Left lung (tissue), 14 donors: ENCODE measurements at places on chromosomes 7 and 10. TPM values are rescaled to one million over a fixed set of nuclear protein-coding genes. Genes with fewer than 3 reads are reported as not detected.

GRCh38 chr10:82358486-82359099 is 483.6 kb downstream of the NRG3 start:
- peak; percentile 7 for DNase-seq

DNA sequence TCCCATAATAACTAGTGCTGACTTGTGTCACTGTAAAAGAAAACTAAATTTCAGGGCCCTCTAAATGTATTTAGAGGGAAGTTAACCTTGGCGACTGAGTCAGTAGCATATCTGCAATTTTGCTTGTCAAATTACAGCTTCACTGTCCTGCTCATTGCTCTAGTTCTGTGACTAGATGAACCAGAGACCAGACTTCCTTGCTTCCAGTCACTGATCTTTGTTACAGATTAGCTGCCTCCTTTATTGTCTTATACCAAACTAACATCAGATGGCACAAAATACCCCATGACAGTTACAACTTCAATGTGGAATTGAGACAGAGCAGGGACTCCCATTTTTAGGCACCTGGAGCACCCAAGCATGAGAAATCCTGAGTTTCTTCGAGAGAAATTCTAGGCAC is 79.9 kb upstream of the POM121L12 start:
- DNase-seq: no peak

STEAP2 gene
- polyA plus RNA-seq: 7.2 TPM

DNA sequence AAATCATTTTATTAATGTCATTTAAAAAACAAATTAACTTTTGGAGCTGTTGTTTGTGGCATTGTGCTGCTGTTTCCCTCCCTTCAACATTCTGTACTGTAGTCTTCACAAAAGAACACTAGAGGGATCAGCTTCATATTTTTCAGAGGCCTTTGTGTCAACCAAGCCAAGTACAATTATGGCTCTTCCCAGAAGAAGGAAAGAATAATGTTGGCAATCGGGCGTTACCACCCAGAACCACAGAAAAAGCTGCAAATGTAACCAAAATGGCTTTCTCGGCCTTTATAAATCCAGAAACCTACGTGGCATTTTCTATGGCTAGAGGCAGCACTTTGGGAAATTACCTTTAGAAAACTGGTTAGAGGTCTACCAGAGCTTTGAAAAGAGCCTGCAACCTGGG is 98.8 kb upstream of the COL1A2 start:
- DNase-seq: peak; percentile 82

DNA sequence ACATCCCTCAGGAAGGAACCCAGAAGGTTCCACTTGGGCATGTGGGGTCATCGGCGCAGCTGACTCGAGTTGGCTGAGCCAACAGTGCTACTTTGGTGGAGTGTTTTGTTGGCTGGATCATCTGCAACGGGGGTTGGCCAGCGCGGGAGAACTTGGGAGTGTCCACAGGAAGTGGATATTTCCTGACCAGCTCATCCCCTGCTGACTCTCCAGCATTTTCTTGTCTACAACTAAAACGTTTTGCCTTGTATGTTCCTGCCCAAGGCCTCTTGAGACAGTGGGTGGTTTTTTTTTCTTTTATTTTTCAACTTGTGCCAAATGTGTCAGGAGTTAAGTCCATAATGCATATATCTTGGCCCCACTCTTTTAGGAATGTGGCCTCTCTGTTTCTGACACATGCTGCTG is 208.6 kb downstream of the ZNF365 start:
- DNase-seq: peak; percentile 74

GRCh38 chr7:35261041-35261440 is 7.1 kb upstream of the TBX20 start:
- no peak for DNase-seq

DNA sequence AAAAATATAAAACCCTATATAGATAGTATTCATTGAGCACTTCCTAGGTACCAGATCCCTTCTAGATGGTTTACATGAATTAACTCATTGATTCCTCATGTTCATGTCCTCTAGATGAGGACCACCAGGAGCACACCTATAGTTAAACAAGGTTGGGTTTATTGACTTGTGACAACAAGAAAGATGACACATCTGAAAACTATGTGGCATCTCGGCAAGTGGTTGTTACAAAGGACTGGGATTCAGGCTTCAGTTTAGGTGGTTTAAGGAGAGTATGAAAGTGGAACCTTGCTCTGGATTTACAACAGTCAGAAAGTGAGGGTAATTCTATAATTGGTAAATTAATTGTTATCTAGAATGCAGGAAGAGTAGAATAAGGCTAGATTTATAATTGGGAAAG is 99.0 kb upstream of the PHF14 start:
- no peak for DNase-seq

IFIT1B gene
- polyA plus RNA-seq: 0.48 TPM

DNA sequence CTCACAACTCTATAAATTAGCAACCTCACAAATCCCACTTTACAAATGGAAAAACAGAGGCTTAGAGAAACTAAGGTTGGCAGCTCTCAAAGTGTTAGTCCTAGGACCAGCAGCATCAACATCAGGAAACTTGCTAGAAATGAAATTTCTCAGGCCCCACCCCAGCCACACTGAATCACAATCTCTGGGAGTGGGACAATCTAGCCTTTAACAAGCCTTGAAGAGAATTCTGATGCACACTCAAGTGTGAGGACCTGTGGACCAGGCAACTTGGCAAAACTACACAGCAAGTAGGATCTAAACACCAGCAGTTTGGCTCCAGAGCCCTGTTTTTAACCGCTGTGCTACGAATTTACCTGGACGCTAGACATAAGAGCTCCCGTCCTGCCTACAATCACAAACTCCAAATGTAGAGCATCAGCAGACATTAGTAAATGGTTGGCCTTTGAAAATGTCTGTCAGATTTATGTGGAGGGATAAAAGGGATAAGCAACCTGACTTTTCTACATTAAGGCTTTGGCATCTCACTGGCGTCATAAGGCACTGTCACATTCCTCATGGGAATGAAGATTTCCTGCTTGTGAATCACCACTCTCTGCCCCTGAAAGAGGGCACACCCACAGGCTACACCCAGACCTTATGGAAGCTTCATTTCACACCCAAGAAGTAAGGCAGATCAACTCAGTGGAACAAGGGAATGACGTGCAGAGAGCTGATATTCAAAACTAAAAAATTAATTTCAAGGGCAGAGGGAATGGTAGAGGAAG is 34.5 kb downstream of the PPP1R3C start:
- DNase-seq: no peak

GRCh38 chr10:49230004-49230403 is 41.8 kb upstream of the TMEM273 start:
- no peak for DNase-seq

KLHL7 gene
- polyA plus RNA-seq: 46.3 TPM

DNA sequence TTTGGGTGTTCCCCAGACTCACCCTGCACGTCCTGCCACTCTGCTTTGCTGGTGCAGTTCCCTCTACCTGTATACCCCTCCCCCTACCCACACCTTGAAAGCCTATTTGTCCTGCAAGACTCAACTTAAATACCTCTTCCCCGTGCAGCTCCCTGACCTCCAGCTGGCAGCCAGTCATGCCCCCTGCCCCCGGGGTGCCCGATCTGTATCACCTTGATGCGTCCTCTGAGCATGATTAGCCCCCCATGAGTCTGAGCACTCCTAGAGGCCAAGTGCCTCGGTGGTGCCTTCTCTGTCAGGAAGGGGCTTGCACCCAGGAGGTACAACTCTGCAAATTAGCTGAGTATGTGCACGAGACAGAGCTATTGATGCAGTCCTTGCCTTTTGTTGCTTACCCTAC is 95.1 kb downstream of the RGS10 start:
- no peak for DNase-seq

DNA sequence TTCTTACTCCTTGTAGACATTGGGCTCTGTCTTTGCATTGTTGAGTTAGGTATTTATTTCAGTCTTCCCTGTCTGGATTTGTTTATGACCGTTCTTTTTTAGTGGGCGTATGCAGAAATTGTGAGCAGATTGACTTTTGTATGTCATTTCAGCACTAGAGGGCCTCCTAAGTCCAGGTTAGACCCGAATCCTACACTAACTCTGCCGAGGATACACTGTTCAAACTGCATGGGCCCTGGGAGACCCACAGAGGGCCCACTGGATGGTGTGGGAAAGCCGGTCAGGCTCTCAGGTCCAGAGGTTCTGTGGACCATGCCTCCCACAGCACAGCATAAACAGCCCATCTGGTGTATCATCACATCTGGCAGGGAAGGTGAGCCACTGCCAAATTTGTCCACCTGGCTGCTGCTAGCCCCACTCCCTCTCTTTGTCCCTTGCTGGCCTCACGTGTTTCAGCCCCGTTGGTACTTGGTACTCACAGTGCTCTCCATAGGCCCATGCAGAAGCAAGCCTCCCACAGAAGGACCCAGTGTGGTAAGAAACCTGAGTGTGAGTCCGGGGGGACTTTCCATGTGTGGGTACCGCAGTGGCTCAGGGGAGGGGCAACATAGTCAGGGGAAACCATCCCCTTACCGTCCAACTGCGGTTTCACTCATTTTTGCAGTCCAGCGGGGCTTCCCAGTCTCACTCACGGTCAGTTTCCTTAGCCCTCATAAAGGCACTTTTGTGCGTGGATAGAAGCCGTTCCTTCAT is 112.8 kb downstream of the APBB1IP start:
- DNase-seq: no peak

- peak; percentile 28 for DNase-seq
Observed at GRCh38 chr10:132170561-132171361, 16.0 kb upstream of the DPYSL4 start.

ADGRA1 gene
- 0.09 TPM for polyA plus RNA-seq

DNA sequence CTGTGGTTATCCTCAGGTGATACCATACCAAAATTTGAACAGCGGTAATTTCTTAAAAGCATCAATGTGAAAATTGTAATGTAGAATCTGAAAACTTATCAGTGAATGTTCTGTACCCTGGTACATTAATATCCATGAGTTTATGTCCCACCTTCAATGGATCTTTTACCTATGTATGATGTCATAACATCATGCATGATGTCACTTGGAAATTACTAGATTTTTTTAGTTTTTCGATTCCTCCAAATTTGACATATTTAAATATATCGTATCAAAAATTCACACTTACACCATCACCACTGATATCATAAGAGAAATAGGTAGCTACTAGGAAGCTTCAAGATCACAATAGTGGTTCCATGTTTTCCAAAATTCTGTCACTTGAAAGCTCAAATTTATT is 95.0 kb upstream of the AKR1E2 start:
- no peak for DNase-seq

GRCh38 chr10:93461109-93461806 is 20.9 kb downstream of the MYOF start:
- no peak for DNase-seq

APBB1IP gene
- 1.8 TPM for polyA plus RNA-seq

SPDYE5 gene
- 3.8 TPM for polyA plus RNA-seq

CH25H gene
- 0.10 TPM for polyA plus RNA-seq

GRCh38 chr10:88866454-88866853 is 13.6 kb upstream of the STAMBPL1 start:
- no peak for DNase-seq

GSTO2 gene
- polyA plus RNA-seq: 27.5 TPM
